ENCODE measurements at places on chromosomes 16 and 17. TPM values are rescaled to one million over a fixed set of nuclear protein-coding genes. Genes with fewer than 3 reads are reported as not detected.

CSH2 gene
- total RNA-seq: not detected

KRT14 gene
- total RNA-seq: not detected

BCKDK gene
- total RNA-seq: 44.9 TPM

FN3K gene
- 2.9 TPM for total RNA-seq

UTS2R gene
- total RNA-seq: 0.14 TPM

OSGIN1 gene
- 0.72 TPM for total RNA-seq

ZNF652 gene
- 4.5 TPM for total RNA-seq

KCNAB3 gene
- 9.7 TPM for total RNA-seq

USB1 gene
- 50.9 TPM for total RNA-seq

MT3 gene
- total RNA-seq: 5.9 TPM

MMP25 gene
- 8.1 TPM for total RNA-seq

KRTAP4-1 gene
- not detected for total RNA-seq

WNK4 gene
- 0.12 TPM for total RNA-seq

OR3A3 gene
- not detected for total RNA-seq

MEIOB gene
- total RNA-seq: not detected

STH gene
- total RNA-seq: not detected

KLHL10 gene
- not detected for total RNA-seq

IRF8 gene
- total RNA-seq: 235 TPM

ZNF19 gene
- 2.1 TPM for total RNA-seq

NPTX1 gene
- total RNA-seq: 30.4 TPM

GSPT1 gene
- 224 TPM for total RNA-seq

All from activated CD4-positive, alpha-beta T cell treated with anti-CD3 and anti-CD28 coated beads, Interleukin-2, amount 10 ng/mL, durations not matched to agents 24 days and 14 days (primary cell).